GM23248 (cell line): ENCODE measurements at places on chromosomes 5 and 9. TPM values are rescaled to one million over a fixed set of nuclear protein-coding genes. Genes with fewer than 3 reads are reported as not detected.
A peak's percentile ranks its signal among the peaks of the same experiment; 100 is the strongest.

CMYA5 gene
- total RNA-seq, result 0.97 and 1.0 TPM in 2 replicates

DNA sequence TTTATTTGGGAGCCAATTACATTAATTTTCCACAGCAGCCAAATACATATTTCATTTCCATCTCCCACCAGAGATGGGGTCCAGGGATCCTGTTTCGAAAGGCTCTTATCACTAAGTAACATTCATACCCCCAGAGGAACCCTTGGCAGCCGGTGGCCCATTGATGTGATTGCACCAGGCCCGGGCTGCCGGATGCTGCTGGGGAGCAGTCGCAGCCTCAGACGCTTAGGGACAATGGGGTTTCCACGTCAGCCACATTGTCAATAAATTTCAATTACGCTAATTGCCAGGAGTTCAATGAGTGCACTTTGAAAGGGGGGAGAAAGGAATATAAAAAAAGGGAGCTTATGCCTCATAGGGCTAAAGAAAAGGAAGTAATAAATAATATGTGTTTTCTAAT lies 478.8 kb upstream of the ADAMTS16 start:
- no peak for DNase-seq

GRCh38 chr9:136437839-136438547 lies 1.7 kb downstream of the INPP5E start:
- peak; percentile 67 for DNase-seq

DNA sequence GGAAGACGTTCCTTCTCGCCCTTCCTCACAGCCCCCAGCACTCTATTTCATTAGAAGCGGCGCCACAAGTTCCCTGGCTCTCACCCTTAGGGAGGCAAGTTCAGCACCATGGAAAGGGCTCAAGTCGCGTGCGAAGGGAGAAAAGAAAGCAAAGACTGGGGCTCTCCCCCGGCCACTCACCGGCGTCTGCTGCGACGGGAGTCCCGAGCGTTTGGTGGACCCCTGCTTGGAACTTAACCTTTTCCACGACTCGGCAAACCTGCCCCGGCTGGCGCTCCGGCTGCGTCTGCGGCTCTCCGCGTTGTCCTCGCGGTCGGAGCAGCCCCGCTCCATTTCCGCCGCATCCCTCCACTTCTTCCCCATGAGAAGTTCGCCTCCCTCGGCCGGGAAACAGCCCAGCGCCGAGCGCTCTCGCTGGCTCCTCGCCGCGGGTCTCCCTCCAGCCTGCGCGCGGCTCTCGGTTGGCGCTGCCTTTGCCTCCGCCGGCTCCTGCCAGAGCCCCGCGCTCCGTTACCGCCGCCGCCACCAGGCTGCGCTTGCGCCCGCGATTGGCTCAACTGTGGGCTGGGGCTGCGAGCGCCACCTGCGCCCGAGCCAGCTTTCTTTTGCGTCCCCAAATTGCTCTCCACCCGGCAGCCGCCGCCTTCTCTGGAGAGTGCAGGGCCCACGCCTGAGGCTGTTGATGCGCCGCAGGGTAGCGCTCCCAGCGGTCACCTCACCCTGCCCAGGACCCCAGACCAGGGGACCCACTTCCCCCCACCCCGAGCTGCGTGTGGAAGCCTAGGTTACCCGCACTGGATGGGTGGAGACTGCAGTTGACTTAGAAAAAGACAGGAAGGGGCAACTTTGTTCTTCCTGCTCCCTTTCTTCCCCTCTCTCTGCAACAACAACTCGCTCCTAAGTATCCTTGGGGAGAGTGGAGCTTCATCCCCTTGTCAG lies 321.6 kb downstream of the CEMIP2 start:
- DNase-seq, result peak; percentile 81

DNA sequence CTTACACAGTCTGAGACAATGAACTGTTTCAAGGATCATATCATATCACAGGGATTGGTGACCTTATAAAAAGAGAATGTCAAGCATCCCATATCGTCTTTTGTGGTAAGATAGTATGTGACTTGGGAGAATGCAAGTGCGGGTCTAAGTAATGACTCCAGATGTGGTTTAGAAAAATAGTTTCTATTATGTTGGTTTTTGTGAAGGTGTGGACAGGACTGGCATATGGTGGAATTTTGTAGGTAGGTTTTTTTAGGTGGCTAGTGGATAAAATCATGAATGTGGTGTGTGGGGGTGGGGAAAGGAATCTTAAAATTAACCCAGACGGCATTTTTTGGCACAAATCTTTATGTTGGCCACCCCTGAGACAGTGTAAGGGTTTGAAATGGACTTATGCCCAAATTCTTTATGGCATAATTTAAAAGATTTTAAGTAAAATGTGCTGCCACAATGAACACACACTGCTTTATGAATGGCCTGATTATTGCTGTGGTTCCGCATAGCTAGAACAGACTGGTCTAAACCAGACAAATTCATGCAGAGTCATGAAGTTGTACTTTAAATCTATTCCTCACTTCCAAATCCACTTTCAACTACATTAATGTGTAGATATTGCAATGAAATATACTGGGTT lies 204.8 kb upstream of the HAPLN1 start:
- peak; percentile 70 for DNase-seq

PCDHA1 gene
- total RNA-seq, result not detected in 2 replicates

- peak; percentile 25 for DNase-seq
These were observed 406.8 kb downstream of the BRINP1 start for GRCh38 chr9:118962426-118962825.

GRCh38 chr5:14231890-14232289 lies 88.7 kb downstream of the TRIO start:
- no peak for DNase-seq

GRCh38 chr5:6847870-6848269 lies 134.6 kb downstream of the TENT4A start:
- DNase-seq, result no peak

GRCh38 chr5:95331358-95331757 lies 46.5 kb upstream of the MCTP1 start:
- no peak for DNase-seq

DNA sequence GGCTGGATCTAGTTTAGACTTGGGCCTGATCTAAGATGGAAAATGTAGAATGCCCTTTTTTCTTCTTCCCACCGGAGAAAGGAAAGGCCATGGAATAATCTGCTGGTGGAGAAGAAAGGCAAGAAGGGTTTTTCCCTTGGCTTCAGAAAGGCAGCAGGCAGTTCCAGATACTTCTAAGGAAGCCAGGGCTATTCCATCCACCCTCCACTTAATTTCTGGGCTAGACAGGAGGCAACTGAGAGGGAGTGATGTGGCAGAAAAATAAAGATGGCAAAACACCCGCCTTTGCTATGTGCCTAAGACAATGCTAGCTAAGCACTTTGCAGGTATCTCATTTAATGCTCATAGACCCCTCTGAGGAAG lies 9.9 kb downstream of the MYOZ3 start:
- no peak for DNase-seq

- DNase-seq, result no peak
These were observed 3.7 kb upstream of the LCN2 start for GRCh38 chr9:128145536-128145935.

DNA sequence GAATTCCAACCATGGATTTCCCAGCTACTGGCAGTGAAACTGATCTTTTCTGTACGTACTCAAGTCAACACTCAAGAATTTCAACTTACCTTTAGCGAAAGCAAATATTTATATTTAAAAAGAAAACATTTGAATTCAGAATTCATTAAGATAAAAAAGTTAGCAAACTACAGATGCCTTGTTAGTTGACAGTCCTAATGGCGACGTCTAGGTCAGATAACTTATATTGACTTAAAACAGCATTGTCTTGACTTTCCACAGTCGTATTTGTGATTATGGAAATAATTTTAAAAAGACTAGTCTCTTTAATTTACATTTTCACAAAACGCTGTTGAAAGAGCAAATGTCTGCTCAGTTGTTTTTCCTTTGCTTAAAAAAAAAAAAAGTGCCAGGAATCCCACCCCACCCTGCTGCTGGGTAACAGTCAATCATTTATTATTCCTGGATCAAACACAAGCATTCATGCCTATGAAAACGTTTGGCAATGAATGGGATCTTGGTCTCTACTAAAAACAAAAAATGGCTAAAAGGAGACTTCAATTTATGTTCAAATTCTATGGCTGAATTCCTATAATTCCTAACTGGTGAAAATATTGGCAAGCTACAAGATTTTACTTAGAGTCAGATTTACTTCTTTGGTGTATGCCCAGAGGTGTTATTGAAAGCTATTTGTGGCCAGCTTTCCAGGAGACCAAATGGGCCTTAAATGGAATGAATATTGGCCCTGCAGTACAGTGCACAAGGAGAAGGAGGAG lies 22.0 kb downstream of the OR2S2 start:
- DNase-seq, result peak; percentile 66
